ENCODE measurements at places on chromosomes 6 and 20. TPM values are rescaled to one million over a fixed set of nuclear protein-coding genes. Genes with fewer than 3 reads are reported as not detected.

GRCh38 chr6:44342052-44342451 is 398 bp upstream of the SPATS1 start:
- peak overlapping the region; percentile 51 for H3K4me3 ChIP-seq
- peaks cover 25% of the 10 kb centered on the region for H3K27me3 ChIP-seq
- DNase-seq = no peak

GRCh38 chr20:48758206-48758820 is 69.5 kb downstream of the PREX1 start:
- DNase-seq = no peak
- H3K27me3 ChIP-seq = no peaks in the 10 kb centered on the region
- H3K4me3 ChIP-seq = no peak overlapping the region
- H3K27ac ChIP-seq = no peak overlapping the region

- H3K27ac ChIP-seq = no peak overlapping the region
- no peak overlapping the region for H3K4me3 ChIP-seq
- DNase-seq = no peak
- H3K36me3 ChIP-seq = no peaks in the 10 kb centered on the region
These were observed 23.2 kb upstream of the TXNDC5 start for GRCh38 chr6:7933794-7934193.

Gene NANP
- 2.7 TPM for total RNA-seq

Gene LY6G6C
- not detected for total RNA-seq

DNA sequence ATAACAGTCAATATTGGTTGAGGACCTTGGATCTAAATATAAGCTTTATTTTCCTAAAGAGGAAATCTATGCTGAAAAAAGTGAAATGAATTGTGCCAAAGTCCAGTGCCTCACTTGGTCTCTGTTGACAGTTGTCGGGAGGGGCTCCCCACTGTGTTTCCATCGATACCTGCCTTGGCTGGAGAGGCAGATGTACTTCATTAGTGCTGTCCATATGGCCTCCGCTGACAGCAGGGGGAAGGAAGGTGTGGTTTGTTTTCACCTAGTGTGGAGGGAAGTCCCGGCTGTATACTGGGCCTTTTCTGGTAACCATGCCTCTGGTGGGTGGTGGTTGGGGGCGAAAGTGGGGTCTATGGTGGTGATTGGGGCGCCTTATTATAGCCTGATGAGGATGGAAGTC is 42.7 kb downstream of the CD2AP start:
- H3K36me3 ChIP-seq = no peaks in the 10 kb centered on the region
- H3K4me1 ChIP-seq = peaks cover 12% of the 10 kb centered on the region
- H3K27ac ChIP-seq = no peak overlapping the region

Gene ARMC12
- total RNA-seq = not detected

Gene LY6G6F
- not detected for total RNA-seq

Gene HEY2
- 12.4 TPM for total RNA-seq

Gene FOXS1
- total RNA-seq = 6.5 TPM

Gene FILIP1
- total RNA-seq = 153 TPM

Gene SRSF12
- 0.06 TPM for total RNA-seq

DNA sequence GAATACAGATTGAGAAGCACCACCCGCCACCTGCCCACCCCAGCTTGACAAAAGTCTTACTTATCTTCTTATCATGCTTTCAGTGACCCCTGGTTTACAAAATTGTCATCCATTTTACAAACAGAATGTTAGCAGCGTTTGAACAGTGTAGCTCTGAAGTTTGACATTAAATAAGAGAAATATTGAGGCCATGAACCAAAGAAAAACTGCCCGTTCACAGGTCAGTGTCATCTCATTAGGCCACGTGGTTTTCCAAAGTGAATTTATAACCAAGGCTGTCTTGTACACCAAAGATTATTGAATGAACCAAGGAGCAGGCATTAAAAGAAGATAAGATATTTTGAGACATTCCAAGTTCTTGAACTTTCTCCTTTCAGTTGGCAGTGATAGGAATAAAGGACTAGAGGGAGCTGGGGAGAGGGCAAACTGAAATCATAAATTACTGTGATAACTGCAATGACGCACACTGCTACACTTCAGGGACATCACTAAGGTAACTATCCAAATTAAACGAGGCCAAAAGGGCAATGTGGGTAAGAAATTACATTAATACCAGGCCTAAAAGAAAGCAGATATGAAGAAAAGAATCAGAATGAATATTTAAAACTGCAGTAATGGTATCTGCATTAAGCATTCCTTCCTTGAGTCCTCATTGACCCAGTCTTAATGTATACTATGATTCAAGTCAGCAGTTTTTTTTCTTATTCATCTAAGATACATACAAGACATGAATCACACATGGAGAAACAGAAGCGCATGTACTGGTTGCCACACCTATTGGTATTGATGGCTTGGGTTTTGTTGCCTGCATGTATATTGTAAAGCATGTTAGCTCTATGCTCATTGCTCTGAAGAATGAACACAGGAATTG is 159.8 kb upstream of the ARG1 start:
- no peaks in the 10 kb centered on the region for H3K27me3 ChIP-seq
- no peak for DNase-seq
- no peak overlapping the region for H3K4me3 ChIP-seq
- no peaks in the 10 kb centered on the region for H3K36me3 ChIP-seq
- H3K4me1 ChIP-seq = no peaks in the 10 kb centered on the region

Gene SYS1
- total RNA-seq = 15.6 TPM

GRCh38 chr6:156867121-156867520 is 89.9 kb downstream of the ARID1B start:
- no peaks in the 10 kb centered on the region for H3K27me3 ChIP-seq
- H3K27ac ChIP-seq = no peak overlapping the region
- peaks cover 18% of the 10 kb centered on the region for H3K4me1 ChIP-seq
- no peaks in the 10 kb centered on the region for H3K36me3 ChIP-seq

DNA sequence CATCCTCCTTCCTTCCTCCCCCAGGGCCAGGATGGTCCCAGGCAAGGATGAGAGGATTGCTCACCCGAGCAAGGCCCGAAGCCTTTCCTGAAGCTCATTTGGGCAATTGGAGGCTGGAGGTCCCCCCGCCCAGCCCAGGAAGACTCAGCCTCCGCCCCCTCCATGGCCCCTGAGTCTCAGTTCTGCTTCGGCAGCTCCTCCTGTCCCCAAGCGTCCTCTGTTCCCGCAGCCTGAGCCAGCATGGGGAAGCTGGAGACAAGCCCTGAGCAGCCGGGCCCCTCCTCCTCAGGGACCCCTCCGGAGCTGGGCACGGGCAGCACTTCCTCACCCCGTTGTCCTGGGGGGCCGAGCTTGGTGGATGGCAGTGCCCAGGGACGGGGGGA is 26.0 kb downstream of the SLC17A9 start:
- H3K27me3 ChIP-seq = peaks cover 98% of the 10 kb centered on the region
- no peak overlapping the region for H3K27ac ChIP-seq
- no peak for DNase-seq
- H3K4me1 ChIP-seq = no peaks in the 10 kb centered on the region

Gene EFCAB8
- total RNA-seq = not detected

Gene SLC22A7
- not detected for total RNA-seq

Data from heart right ventricle (tissue), 16 donors.